ENCODE measurements at places on chromosomes 3 and 15. TPM values are rescaled to one million over a fixed set of nuclear protein-coding genes. Genes with fewer than 3 reads are reported as not detected.

Gene GPR176
- total RNA-seq: 6.8 TPM

Gene OR5K2
- total RNA-seq: not detected

- DNase-seq: no peak
Observed at GRCh38 chr3:58612830-58613229, 35.6 kb upstream of the FAM107A start.

- no peak for DNase-seq
Observed at GRCh38 chr3:71559578-71560162, 23.9 kb downstream of the FOXP1 start.

DNA sequence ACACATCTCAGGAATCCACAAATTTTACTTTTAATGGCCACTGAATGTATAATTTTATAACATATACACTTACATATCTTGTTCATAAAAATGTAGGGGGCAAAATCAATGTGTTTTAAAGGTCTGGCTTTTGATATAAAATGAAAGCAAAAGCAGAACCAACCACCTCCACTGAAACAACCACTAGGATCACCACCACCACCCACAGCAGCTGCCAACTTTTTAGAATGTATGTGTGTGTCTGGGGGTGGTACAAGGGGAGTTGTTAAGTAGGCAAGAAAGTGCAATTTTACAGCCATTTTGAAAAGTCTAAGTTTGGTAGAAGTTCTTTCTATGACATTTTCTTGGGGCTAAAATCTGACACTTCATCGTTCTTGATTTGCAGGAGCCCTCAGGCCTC is 44.0 kb downstream of the OTOL1 start:
- DNase-seq: no peak

DNA sequence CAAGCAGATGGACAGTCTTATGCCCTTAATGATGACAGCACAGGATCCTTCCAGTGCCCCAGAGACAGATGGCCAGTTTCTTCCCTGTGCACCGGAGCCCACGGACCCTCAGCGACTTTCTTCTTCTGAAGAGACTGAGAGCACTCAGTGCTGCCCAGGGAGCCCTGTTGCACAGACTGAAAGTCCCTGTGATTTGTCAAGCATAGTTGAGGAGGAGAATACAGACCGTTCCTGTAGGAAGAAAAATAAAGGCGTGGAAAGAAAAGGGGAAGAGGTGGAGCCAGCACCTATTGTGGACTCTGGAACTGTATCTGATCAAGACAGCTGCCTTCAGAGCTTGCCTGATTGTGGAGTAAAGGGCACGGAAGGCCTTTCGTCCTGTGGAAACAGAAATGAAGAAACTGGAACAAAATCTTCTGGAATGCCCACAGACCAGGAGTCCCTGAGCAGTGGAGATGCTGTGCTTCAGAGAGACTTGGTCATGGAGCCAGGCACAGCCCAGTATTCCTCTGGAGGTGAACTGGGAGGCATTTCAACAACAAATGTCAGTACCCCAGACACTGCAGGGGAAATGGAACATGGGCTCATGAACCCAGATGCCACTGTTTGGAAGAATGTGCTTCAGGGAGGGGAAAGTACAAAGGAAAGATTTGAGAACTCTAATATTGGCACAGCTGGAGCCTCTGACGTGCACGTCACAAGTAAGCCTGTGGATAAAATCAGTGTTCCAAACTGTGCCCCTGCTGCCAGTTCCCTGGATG is 198.7 kb downstream of the AKAP13 start:
- DNase-seq: peak; percentile 48

- DNase-seq: peak; percentile 93
Observed at GRCh38 chr15:69082021-69082502, 67.6 kb downstream of the NOX5 start.

- no peak for DNase-seq
Observed at GRCh38 chr3:129118745-129119144, 2.9 kb downstream of the RAB43 start.

DNA sequence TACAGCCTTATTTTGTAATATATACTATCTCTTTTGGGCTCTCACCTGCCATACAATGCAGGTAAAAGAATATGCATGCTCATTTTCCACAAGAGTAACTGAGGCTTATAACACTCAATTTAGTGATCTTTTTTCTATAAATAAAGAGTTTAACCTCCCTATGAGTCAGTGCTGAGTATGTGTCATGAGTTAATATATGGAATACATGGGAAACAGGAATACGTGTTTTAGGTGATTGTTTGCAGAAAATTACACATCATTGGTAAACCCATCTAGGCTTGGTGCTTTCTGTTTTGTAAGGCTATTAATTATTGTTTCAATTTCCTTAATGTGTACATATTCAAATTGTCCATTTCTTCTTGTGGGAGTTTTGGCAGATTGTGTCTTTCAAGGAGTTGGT is 411.3 kb downstream of the GRM7 start:
- DNase-seq: no peak

GRCh38 chr3:151403246-151403645 is 18.7 kb upstream of the P2RY12 start:
- DNase-seq: no peak

- peak; percentile 83 for DNase-seq
Observed at GRCh38 chr15:73838831-73839426, 34.4 kb upstream of the TBC1D21 start.

All from muscle of leg (tissue), 16 donors.